ENCODE measurements at places on chromosomes 3 and 15. TPM values are rescaled to one million over a fixed set of nuclear protein-coding genes. Genes with fewer than 3 reads are reported as not detected.

DNA sequence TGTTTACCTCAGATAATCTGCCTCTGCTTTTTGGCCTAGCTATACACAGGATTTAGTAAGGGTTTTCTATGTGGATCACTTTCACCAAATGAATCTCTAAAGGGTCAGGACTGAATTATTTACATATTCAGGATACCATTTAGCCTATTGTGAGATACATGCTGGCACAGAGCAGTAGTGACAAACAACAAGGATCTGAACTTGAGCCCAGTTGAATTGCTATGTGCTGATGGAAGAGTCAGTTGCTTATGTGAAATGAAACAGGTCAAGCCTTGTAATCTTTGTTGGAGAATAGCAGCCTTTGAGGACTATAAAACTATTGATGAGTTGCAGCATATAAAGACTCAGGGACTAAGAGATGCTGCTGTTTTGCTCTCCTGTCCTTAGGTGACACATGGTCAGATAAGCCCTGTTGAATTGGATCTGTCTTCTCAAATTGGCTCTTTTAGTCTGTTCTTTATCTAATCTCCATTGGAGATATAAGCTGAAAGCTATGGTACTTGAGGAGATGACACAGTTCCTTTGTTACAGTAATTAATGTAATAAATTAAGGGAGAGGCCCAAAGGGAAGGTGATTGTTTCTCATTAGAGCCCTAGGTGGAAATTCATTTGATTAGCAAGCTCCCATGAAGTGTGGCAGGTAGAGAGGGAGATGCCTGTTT, 30.4 kb downstream of the ZNF609 start:
- no peak overlapping the region for H3K27ac ChIP-seq
- no peaks in the 10 kb centered on the region for H3K4me1 ChIP-seq
- no peaks in the 10 kb centered on the region for H3K27me3 ChIP-seq

METTL6 gene
- 3.0 TPM for polyA plus RNA-seq

CAMK2N2 gene
- not detected for polyA plus RNA-seq

GRCh38 chr3:79729096-79729495, 38.7 kb downstream of the ROBO1 start:
- no peaks in the 10 kb centered on the region for H3K36me3 ChIP-seq
- H3K27ac ChIP-seq, result no peak overlapping the region
- DNase-seq, result no peak
- no peak overlapping the region for H3K4me3 ChIP-seq

DNA sequence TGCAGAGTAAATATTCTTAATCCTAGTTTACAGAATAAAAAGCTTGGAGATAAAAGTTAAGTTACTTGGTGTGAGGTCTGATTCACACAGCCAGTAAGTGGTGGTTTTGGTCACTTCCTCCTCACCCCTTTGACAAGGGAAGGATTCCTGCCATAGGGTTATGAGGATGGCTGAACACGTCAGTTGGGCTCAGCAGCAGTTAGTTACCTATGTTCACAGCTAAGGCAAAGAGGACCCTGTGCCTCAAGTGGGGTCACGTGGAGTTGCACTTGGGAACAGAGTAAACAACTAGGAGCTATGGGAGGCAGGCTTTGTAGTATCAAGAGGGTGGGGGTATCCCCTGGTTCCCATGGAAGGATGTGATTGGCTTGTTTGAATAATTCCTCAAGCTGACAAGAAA, 232.2 kb downstream of the UBE2E2 start:
- H3K4me1 ChIP-seq, result no peaks in the 10 kb centered on the region
- no peak overlapping the region for H3K4me3 ChIP-seq
- H3K27ac ChIP-seq, result no peak overlapping the region
- peak; percentile 19 for DNase-seq

DNA sequence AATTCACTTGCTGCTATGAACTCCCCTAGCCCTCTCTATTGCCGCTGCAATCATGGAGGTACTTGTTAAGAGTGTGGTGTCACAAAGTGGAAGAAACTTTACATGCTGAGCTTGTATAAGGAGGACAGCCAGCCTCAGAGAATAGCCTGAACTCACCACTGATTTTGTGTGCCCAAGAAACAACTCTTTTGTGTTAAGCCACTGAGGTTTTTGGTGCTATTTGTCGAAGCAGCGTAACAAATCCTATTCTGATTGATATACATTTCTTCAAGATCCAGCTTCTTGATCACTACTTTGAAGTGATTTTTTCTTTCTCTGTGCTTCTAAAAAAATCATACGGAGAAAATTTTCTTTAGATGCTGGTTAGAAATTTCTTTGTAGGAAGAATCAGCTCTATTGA, 132.4 kb downstream of the MEIS2 start:
- no peak overlapping the region for H3K27ac ChIP-seq
- H3K4me3 ChIP-seq, result no peak overlapping the region
- no peak for DNase-seq
- H3K4me1 ChIP-seq, result no peaks in the 10 kb centered on the region
- H3K27me3 ChIP-seq, result no peaks in the 10 kb centered on the region
- H3K36me3 ChIP-seq, result no peaks in the 10 kb centered on the region

DNA sequence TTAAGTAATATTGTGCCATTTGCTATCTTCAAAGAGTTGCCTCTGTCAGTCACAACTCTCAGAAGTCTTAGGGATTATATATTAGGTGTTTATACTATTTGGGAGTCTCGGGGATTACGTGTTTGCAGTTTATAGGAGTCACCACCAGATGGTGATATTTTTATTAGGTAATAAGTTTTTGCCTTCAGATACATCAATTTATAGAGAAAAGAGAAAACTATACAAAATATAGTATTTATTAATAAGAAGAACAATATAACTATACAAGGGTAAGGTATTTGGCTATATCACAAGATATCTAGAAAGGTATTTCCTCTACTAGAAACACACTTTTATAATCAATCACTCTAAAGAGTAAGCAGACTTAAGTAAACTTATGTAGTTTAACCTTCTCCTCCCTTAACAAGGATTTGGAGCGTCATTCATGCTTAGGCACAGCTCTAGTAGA, 10.7 kb upstream of the DHX36 start:
- no peaks in the 10 kb centered on the region for H3K27me3 ChIP-seq
- peak; percentile 49 for DNase-seq
- no peaks in the 10 kb centered on the region for H3K36me3 ChIP-seq
- H3K4me1 ChIP-seq, result no peaks in the 10 kb centered on the region
- H3K27ac ChIP-seq, result no peak overlapping the region

CTSH gene
- 884 TPM for polyA plus RNA-seq

GRCh38 chr3:152835601-152836102, 721 bp downstream of the P2RY1 start:
- no peaks in the 10 kb centered on the region for H3K36me3 ChIP-seq
- peak overlapping the region; percentile 93 for H3K4me3 ChIP-seq
- no peaks in the 10 kb centered on the region for H3K27me3 ChIP-seq
- no peak overlapping the region for H3K27ac ChIP-seq

DNA sequence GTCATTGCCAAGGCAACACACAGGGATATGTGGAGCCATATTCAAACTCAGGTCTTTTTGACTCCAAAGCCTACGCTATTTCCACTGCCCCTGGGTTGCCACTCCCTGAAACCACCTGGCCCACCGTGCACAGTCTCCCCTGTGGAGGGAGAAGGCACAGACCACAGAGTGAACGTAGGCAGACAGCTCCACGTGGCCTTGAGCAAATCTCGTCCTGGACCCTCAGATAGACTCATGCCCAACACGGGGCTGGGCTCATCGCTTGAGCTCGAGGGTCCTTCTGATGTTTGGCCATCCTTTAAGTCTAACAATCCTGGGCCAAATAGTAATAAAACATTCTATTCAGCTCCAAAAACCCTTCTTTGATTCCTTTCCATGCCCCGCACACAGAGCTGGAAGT, 72.0 kb downstream of the CPN2 start:
- no peaks in the 10 kb centered on the region for H3K4me1 ChIP-seq
- H3K4me3 ChIP-seq, result no peak overlapping the region
- no peak overlapping the region for H3K27ac ChIP-seq
- no peaks in the 10 kb centered on the region for H3K27me3 ChIP-seq

DNA sequence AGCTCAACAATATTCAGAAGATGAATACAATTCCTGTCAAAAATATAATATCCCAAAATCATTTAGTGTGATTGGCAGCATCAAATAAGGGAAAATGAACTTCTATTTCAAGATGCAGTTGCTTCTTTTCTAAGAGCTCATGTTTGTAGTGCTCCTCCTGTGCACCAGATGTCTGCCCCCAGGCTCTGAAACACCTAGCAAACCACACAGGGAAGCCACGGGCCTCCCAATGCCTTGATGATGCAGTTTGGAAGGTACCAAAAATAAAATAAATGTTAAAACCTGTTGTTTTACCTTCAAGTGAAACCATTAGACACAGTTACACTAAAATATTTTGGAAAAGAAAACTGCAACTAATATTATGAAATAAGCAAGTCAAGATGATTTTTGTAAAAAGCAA, 22.2 kb downstream of the CFAP20DC start:
- H3K36me3 ChIP-seq, result no peaks in the 10 kb centered on the region
- no peak overlapping the region for H3K27ac ChIP-seq
- H3K4me3 ChIP-seq, result no peak overlapping the region
- H3K4me1 ChIP-seq, result no peaks in the 10 kb centered on the region
- H3K27me3 ChIP-seq, result no peaks in the 10 kb centered on the region

ECE2 gene
- not detected for polyA plus RNA-seq

DNA sequence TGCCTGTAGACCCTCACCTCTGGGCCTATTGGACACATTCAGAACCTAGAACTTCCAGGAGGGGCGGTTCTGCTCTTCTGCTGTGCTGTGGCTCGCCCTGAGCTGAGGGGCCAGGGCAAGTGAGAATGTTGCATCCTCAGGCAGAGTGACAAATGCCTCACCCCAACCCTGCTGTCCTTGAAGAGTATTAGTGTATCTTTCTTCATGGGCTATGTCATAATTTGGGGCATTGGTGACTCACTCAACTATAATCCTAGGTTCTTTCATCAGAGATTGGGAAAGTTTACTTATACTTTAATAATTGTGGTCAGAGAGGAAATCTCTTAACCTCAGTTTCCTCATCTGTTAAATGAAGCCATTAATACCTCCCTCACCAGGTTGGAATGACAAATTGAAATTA, 143.8 kb downstream of the SV2B start:
- no peak overlapping the region for H3K4me3 ChIP-seq
- peak; percentile 91 for DNase-seq
- H3K27ac ChIP-seq, result no peak overlapping the region
- H3K27me3 ChIP-seq, result peaks cover 37% of the 10 kb centered on the region
- H3K36me3 ChIP-seq, result no peaks in the 10 kb centered on the region

IL17RB gene
- polyA plus RNA-seq, result not detected

RTP4 gene
- 6.6 TPM for polyA plus RNA-seq

GOLGA8T gene
- 0.11 TPM for polyA plus RNA-seq

LRRN1 gene
- polyA plus RNA-seq, result 0.08 TPM

CCR9 gene
- not detected for polyA plus RNA-seq

Measured in CD14-positive monocyte (primary cell).